ENCODE measurements at places on chromosomes 5 and 9.

DNA sequence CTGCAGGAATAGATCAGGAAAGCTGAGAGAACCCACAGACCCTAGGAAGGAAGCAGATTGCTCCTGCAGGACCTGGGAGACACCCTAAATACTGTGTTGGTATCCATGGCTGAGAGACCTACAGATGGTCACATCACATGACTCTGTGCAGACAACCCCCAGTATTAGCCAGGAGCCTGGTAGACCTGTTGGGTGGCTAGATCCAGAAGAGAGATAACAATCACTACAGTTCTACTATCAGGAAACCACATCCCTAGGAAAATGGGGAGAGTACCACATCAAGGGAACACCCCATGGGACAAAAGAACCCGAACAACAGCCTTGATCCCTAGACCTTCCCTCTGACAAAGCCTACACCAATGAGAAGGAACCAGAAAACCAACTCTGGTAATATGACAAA is 24.2 kb upstream of the MELK start:
- DNase-seq, result no peak

- peak; percentile 88 for DNase-seq
Observed at GRCh38 chr5:139746691-139747582, 48.7 kb upstream of the PSD2 start.

- no peak for DNase-seq
Observed at GRCh38 chr9:116448431-116448830, 238.7 kb upstream of the TRIM32 start.

DNA sequence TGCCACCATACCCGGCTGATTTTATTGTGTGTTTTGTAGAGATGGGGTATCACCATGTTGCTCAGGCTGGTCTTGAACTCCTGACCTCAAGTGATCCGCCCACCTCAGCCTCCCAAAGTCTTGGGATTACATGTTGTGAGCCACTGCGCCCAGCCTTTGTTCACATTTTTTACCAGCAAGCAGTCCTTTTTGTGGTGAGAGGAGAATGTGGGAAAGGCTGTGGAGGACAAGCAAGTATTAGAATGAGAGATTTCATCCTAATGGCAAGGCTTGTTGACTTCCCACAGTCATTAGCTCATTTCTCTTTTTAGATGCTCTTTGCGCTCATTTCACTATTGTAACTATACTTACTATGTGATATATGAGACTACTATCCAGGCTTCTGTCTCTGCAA is 6.1 kb downstream of the IL31RA start:
- no peak for DNase-seq

DNA sequence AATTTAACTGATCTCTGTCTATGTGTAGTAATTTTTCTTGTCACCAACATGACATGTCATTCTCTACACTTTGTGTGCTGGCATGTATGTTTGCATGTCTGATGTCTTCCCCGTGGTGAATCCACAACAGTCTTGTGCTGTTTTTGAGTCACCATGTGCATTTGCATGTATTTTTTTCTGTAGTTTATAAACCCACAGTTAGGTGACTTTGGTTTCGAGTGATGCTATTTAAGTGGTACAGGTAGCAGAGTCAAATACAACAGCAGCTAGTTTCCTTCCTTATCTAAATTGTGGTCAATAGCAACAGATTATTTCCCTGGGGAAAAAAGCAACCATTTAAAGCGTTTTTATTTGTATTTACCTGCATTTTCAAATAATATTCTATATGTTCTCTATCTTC is 89.9 kb upstream of the FSD1L start:
- no peak for DNase-seq

DNA sequence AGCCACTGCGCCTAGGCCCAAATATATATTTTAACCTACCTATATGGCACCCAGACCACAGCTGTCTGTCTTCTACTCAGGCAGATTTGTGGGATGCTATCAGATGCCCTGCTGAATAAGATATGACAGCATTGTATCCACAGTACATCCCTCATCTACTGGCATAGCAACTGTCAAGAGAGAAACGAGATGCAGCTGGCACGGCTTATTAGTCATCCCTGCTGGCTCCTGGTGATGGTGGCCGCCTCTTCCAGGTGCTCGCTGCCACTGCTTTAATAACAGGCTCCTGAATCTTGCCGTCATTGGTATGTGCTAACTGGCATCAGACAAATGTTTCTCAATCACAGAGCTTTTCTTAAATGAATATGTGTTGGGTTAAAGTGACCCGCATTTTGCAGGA is 34.0 kb downstream of the B4GALT1 start:
- DNase-seq, result no peak

DNA sequence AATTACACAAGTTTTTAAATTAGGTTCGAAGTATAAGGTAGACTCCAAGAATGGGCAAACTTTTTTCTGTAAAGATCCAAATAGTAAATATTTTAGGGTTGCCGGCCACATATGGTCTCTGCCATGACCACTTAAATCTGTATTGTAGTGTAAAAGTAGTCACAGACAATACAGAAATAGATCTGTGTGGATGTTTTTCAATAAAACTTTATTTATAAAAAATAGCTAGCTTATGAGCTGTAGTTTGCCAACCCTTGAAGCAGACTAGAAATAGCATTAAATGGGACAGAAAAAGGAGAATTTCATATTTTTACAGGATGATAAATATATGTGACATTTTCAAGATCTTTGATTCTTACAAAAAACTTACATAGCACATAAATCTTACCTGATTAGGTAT is 94.9 kb upstream of the ACOT12 start:
- no peak for DNase-seq

GRCh38 chr5:81755320-81755719 is 4.4 kb upstream of the SSBP2 start:
- DNase-seq, result no peak

GRCh38 chr5:54323495-54323894 is 13.1 kb upstream of the ARL15 start:
- no peak for DNase-seq

Measured in stimulated activated CD4-positive, alpha-beta T cell treated with anti-CD3 and anti-CD28 coated beads, Interleukin-2, amount 100 ng/mL, for 4 hours (primary cell).